ENCODE measurements at places on chromosomes 13 and 19.

GRCh38 chr19:1828279-1829238 lies 16.5 kb upstream of the ATP8B3 start:
- no peak for DNase-seq

DNA sequence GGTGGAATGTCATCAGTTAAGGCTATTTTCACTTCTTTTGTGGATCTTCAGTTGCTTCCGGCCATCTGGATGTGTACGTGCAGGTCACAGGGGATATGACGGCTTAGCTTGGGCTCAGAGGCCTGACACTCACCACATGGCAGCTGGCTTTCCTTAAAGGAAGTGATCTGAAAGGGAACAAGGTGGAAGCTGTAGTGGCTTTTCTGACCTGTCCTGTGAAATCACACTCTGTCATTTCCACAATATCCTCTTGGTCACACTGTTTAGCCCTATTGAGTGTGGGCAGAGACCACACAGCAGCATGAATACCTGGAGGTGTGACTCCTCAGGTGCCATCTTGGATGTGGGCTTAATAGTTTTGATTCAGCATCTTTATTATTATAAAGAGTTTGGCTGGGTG lies 4.5 kb upstream of the BAX start:
- DNase-seq = no peak

DNA sequence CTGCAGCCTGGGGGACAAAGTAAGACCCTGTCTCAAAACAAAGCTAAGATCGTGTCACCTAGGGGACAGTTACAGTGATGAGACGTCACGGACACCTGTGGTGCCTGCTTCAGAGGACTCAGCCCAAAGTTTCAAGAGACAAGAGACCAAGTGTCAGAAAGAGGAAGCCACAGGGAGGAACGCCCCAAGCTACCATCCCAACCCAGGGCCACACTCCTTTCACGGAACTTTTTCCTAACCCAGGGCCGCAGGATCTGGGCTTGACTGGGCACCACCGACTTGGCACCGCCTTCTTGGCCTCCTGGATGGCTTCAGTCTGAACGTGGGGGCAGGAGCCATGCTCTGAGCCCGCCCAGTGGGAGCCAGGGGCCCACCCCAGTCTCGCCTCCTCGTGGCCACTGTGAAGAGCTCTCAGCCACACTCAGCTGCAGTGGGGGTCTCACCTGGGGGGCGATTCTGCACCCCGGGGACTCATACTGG lies 8.5 kb downstream of the MOB3A start:
- DNase-seq = no peak

GRCh38 chr13:60331249-60332012 lies 65.6 kb upstream of the TDRD3 start:
- DNase-seq = no peak
